PC-9 (cell line): ENCODE measurements at places on chromosomes 1 and 21. TPM values are rescaled to one million over a fixed set of nuclear protein-coding genes. Genes with fewer than 3 reads are reported as not detected.

The GIPC2 gene
- total RNA-seq, result 0.20 and 0.30 TPM in 2 replicates

DNA sequence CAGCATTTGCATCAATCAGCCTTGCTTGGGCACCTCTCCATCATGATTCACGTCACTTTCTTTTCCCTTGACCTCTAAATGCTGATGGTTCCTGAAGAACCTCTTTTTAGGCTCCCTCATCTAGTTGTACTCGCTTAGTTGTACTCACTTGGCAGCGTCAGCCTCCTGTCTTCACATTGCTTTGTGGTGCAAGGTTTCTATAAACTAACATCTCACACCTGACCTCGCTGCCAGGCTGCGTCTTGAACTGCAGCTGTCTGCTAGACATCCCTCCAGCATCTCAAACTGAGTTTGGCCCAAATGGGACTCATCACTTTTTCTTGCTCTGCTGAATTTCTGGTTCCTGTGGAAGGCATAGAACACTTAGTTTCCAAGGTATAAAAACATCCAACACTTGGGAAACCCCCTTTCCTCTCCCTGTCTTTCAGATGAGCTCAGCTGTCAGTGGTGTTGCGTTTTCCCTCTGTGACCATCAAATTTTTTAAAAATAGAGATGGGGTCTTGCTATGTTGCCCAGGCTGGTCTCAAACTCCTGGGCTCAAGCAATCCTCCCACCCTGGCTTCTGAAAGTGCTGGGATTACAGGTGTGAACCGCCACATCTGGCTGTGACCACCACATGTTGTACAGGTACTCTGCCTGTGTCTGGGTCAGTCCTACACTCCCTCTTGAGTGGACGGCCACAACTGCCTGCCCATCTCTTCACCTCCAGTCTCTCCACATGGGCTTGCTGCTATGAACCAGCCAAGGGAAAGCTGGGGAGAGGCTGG is 66.9 kb downstream of the SYT6 start:
- no peak overlapping the region for H3K4me3 ChIP-seq
- H3K36me3 ChIP-seq, result no peaks in the 10 kb centered on the region
- no peaks in the 10 kb centered on the region for H3K27me3 ChIP-seq
- no peak for DNase-seq

DNA sequence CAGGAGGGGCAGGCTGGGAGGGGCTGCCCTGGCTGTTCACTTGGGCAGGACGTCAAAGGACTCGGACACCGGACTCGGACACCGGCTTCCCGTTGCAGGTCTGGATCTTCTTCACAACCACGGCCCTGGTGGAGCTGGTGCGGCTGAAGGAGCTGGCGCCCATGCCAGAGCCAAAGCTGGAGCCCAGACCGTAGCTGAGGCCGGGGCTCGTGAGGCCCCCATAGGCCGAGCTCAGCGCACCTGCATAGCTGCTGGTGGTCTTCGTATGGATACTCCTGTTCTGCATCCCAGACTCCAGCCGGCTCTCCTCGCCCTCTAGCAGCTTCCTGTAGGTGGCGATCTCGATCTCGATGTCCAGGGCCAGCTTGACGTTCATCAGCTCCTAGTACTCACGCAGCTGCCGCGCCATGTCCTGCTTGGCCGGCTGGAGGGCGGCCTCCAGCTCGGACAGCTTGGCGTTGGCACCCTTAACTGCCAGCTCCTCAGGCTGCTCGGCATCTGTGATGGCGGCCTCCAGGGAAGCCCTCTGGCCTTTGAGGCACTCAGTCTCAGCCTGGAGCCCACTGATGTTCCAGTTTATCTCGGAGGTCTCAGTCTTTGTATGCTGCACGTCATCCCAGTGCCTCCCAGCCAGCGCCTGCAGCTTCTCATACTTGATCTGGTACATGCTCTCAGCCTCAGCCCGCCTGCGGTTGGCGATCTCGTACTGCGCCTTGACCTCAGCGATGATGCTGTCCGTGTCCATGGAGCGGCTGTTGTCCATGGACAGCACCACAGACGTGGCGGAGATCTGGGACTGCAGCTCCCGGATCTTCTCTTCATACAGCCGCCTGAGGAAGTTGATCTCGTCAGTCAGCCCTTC is 15.1 kb upstream of the KLF17 start:
- no peaks in the 10 kb centered on the region for H3K4me1 ChIP-seq
- H3K27me3 ChIP-seq, result no peaks in the 10 kb centered on the region
- no peak for DNase-seq
- H3K4me3 ChIP-seq, result no peak overlapping the region
- no peaks in the 10 kb centered on the region for H3K36me3 ChIP-seq

DNA sequence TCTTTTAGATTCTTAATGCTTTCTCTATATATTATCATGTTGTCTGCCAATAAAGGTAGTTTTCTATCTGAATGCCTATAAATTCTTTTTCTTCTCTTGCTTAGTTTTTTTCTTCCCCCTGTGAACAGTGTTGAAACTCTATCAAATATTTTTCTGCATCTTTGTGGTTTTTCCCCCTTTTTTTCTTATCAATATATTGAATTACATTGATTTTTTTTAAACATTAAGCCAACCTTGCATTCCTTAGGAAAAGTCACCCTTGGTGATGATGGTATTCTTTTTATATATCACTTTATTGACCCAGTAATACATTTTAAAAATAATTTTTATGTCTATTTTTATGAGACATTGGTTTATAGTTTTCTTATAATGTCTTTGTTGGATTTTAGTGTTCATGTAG is 131.7 kb downstream of the RABGAP1L start:
- no peak overlapping the region for H3K27ac ChIP-seq
- no peaks in the 10 kb centered on the region for H3K36me3 ChIP-seq
- no peaks in the 10 kb centered on the region for H3K4me1 ChIP-seq
- no peaks in the 10 kb centered on the region for H3K27me3 ChIP-seq
- no peak for DNase-seq
- H3K4me3 ChIP-seq, result no peak overlapping the region

The B3GALNT2 gene
- total RNA-seq, result 57.4 and 60.6 TPM in 2 replicates

The ILDR2 gene
- total RNA-seq, result not detected in 2 replicates

GRCh38 chr1:53339736-53340635 is 12.1 kb upstream of the LRP8 start:
- no peaks in the 10 kb centered on the region for H3K27me3 ChIP-seq
- H3K27ac ChIP-seq, result no peak overlapping the region
- no peak for DNase-seq
- H3K4me3 ChIP-seq, result no peak overlapping the region
- H3K4me1 ChIP-seq, result no peaks in the 10 kb centered on the region

- no peaks in the 10 kb centered on the region for H3K27me3 ChIP-seq
- no peak overlapping the region for H3K27ac ChIP-seq
- no peak for DNase-seq
- no peaks in the 10 kb centered on the region for H3K4me1 ChIP-seq
- no peak overlapping the region for H3K4me3 ChIP-seq
- no peaks in the 10 kb centered on the region for H3K36me3 ChIP-seq
Observed at GRCh38 chr1:31370565-31370964, 2.3 kb downstream of the FABP3 start.
